ENCODE measurements at places on chromosomes 16 and 17.

DNA sequence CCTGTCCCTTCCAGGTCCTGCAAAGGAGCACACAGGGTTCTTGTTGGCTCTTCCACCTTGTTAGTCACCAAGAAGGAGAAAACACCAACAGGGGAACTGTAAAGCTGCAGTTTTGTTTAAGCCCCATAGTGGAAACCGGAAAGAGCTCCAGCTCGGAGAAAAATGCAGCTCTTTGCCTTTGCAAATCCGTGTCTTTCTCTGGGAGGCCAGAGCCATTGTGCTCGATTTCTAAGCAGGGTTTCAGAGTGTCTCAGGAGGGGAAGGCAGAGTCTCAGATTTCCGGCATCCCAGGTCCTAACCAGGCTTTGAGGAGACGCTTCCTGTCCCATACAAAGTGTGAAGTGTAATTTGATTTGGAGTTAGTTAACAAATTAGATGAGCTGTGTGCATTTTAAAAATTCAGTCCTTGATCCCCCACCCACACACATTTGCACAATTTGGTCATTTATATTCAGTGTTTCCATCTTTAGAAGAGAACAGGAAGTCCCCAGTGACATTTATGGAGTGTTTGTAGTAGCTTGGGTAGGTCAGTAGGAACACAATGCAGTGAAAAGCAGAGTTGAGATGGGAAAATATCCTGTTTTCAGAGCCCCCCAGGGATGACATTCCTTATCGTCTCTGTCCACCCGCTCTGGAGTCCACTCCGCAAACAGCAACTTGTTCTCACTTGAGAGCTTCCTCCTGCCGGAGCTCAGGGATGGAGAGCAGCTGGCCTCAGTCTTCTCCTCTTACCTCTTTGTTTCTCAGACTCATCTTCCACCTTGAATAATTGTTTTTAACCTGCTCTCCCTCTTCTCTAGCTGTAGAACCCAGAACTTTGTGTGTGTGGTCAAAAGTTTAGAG, 331.9 kb downstream of the SEC14L1 start:
- DNase-seq, result no peak

- DNase-seq, result no peak
These were observed 64.5 kb downstream of the HS3ST3A1 start for GRCh38 chr17:13537167-13537731.

DNA sequence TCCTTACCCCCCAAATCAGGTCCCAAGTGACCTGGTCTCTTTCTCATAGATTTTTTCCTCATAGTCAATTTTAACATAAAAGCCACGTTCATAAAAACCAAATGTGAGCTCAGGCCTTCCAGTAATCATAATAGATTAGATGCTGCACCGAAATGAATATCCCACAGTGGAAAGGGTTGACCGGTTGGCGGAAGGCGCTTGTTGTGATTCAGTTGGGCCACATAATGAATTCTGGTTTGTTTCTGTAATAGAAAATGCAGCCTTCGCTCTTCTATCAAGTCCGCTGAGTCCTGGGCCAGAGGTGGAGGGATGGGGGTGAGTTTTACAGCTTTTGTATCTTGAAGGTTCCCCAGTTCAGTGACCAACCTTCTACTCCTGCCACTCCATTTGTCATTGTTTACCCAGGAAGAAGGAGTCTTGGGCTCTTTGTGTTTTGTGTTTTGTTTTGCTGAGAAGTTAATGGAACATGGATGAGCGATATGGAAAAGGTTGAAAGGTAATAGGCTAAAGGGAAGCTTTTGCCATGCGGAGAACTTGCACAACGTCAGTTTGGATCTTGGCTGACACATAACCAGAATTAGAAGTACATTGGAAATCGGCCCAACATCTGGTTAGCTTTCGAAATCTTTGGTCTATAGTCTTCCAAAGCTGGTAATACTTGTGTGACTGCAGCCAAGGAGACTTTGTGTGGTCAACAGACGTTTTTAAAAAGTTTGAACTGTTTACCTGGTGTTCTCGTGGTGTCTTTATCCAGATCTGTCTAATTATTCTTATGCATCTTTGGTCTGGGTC, 89.5 kb downstream of the CLEC16A start:
- DNase-seq, result no peak

- no peak for DNase-seq
These were observed 4.4 kb downstream of the KDM6B start for GRCh38 chr17:7838090-7839075.

DNA sequence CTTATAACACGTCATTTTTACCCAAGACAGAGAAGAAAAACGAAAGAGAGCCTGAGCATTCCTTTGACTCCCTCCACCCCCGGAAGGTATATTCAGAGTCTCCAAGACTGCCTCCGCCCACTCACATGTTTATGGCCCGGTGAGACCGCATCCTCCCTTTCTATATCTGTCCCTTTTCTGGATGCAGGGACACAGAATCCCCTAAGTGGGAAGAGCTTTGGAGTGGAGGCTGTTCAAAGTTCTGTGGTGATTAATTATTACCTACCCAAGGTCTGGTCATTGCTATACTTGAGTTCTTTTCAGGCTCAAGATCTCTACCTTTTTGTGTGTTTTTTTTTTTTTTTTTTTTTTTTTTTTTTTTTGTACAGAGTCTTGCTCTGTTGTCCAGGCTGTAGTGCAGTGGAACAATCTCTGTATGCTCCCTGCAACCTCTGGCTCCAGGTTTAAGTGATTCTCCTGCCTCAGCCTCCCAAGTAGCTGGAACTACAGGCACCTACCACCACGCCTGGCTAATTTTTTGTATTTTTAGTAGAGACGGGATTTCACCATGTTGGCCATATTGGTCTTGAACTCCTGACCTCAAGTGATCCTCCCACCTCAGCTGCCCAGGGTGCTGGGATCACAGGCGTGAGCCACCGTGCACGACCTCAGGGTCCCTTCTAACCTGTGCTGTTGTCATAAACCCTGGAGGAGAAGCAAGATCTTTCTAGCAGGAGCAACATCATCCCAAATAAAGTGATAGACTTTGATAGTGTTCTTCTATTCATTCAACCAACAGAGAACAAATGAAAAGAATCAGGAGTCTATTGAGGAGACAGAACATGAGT, 407.1 kb downstream of the WWOX start:
- no peak for DNase-seq

DNA sequence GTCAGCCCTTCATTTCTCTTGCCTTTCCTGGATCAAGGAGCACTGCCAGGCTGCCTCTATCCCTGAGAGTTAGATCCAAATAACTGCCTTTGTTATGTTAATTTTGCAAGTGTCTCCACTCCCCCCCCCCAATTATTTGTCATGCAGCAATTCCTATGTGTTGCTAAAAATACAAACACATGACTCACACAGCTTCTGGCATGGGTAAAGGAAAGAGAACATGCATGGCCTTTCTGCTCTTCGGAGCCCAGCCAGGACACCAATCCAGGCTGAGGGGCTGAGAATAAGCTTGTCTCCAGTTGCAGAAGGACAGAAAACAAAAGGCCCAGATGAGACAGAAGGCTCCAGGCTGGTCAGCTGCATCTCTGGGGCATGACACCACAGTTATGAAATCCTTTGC, 148.0 kb upstream of the TNRC6C start:
- DNase-seq, result no peak

DNA sequence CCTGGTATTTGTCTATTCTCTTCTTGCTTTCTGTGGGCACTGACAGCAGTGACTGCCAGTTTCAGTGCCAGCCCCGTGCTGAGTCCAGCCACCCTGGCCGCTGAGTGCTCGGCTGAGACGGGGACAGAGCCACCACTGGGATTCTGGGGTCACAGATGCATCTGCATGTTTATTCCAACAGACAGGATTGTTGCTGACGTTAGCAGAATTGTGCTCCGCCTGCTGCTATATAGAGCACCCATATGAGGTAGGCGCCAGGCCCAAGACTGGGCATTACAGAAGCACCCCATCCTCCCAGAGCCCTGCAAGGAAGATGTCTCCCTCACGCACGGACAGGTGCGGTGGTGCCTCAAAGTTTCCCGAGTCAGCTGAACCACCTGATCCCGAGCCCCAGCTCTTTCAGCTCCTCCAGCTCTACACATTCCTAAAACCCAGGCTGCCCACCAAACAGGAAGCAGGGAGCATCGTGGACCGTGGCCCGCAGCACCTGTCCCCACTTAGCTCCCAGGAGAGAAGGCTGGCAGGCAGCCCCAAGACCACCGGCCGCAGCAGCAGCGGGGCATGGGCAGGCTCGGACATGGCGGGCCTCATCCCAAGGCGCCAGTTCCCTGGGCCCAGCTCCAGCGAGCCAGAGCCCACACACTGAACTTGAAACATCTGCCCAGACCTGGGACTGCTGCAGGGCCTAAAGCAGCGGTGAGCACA, 44.9 kb upstream of the RASD1 start:
- no peak for DNase-seq

DNA sequence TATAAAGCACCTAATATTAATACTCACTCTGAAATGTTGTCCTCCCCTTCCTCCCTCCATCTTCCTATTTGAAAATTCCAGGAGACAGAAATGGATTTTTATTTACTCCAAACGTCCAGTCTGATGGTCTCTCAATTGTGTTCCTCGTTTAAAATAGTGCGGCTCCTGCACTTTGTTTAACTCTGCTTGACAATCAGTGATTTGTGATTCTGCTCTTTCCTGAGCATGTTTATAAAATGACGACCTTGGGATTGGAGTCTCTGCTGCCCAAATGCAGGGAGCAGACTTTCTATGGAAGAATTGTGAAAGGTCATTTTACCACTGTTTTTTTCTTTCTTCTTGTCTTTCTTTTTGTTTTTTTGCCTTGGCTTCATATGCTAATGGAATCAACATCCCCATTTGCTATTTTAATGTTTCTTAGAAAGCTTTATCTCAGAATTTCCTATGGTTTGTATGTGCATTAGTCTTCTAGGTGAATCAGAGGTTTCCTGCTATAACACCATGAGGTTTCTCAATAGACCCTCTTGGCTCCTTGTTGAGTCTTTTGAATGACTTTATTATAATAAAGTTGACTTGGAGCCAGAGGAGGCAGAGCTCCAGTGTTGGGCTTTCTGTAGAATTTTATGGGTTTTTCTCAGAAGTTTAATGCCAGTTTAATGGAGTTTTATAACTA, 376.5 kb downstream of the CDH11 start:
- no peak for DNase-seq

- DNase-seq, result no peak
These were observed 553 bp upstream of the RAB11FIP4 start for GRCh38 chr17:31390748-31391495.

DNA sequence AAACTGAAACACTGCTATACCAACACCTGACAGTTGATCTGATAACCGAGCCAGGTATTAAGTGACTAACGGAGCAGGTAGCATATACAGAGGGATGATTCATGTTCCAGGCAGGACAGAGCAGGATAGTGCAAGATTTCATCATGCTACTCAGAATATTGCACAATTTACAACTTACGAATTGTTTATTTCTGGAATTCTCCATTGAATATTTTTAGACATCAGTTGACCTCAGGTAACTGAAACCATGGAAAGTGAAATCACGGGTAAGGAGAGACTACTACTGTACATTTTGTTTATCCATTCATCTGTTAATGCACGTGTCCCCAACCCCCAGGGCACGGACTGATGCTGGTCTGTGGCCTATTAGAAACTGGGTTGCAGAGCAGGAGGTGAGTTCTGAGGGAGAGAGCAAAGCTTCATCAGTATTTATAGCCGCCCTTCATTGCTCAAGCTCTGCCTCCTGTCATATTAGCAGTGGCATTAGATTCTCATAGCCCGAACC, 14.5 kb upstream of the PPM1E start:
- no peak for DNase-seq

DNA sequence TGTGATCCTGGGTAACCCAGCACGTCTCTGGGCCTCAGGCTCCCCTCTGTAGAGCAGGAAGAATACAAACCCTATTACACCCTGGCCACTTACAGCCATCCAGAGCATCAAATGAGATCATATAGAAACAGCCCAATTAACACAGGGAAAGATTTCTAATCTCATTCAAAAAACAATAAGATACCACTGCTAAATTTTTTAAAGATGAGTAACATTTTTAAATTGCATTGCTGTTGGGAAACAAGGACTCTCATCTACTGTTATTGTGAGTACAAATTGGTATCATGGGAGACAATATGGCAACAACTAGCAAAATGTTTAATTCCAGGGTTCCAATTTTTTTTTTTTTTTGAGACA, 41.1 kb downstream of the SRL start:
- DNase-seq, result no peak

- DNase-seq, result no peak
These were observed 160.9 kb upstream of the FOXF1 start for GRCh38 chr16:86349338-86349900.

DNA sequence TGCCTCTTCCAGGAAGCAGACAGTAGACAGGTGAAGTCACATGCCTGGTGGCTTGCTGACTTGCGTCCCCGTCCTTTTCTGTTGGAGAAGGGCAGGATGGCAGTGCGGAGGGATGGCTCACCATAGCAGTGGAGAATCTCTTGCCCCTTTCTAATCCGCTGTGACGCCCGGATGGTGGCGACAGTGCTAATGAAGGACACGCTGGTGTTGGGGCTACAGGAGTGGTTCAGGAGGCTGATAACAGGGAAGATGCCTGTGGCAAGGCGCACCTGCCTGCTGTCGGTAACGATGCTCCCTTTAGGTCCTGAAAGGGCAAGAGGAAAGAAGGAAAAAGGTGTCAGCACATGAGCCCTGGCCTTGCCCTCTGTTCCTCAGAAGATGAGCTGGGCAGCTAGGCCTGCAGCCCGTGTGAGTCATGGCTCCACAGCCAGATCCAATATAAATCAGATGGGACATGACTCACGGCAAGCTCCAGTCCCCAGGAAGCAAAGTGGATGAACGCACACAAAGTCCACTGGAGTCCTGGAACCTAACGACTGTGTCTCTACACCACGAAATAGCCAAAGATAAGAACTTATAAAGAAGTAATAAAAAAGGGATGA, 25.5 kb downstream of the SERPINF1 start:
- DNase-seq, result peak; percentile 83

GRCh38 chr17:17523731-17524490, 27.7 kb upstream of the RASD1 start:
- DNase-seq, result no peak

- no peak for DNase-seq
These were observed 89.8 kb downstream of the MRM3 start for GRCh38 chr17:871751-872519.

DNA sequence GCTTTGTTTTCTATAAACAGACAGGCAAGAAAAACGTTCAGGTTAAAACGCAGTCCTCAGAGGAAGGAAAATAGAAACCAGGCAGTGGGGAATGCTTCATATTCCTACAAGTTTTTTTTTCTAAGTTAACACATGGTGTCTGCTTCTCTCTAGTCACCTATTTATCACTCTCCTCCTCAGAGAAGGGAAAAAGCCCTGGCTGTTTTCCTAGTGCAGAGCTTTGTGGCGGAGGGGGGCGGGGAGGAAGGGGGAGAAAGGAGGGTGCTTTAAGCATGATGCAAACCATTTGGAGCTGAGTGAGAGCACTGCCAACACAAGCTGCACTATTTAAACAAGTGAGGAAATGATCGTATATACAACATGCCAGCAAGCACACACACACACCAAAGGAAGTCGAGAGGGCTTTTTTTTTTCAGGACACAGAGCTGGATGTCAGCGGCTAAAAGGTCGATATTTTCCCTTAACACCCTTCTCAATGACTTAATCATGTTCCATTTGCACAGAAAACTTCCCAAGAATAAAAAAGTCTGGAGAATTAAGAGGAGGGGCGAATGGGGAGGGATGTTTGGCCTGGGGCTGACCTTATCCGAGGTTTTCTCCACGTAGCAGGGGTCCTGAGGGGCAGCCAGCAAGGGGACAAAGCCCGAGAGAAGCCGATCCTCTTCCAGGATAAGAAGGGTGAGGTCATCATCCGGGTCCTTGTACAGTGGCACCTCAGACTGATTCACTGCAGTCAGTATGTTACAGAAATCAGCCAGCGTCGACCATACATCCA, 117.4 kb downstream of the HIC1 start:
- DNase-seq, result peak; percentile 84
